Colonic mucosa (tissue), 4 donors: ENCODE measurements at places on chromosomes 11 and 22.

GRCh38 chr11:108922241-108922640, 257.4 kb downstream of the DDX10 start:
- H3K27me3 ChIP-seq = no peaks in the 10 kb centered on the region
- H3K4me3 ChIP-seq = no peak overlapping the region
- no peaks in the 10 kb centered on the region for H3K36me3 ChIP-seq
- H3K27ac ChIP-seq = no peak overlapping the region

DNA sequence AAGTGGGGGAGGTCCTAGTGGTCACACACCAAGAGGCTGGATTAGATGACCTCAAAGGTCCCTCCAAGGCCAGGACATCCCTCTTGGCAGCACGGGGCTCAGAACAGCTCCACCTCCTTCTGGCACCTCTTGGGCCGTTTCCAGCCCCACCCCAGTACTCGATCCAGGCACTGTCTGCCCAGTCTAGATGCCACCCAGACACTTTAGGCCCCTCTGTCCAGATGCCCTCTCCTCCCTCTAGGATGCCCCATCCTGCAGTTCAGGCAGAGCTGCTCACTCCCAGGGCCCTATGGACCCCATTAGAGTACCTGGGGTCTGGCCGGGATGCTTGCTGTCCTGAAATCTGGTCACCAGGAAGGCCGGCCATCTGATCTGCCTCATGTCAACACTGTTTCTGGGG, 34.7 kb upstream of the PRR5 start:
- H3K27me3 ChIP-seq = peaks cover 26% of the 10 kb centered on the region
- no peaks in the 10 kb centered on the region for H3K4me1 ChIP-seq
- DNase-seq = no peak
- no peak overlapping the region for H3K4me3 ChIP-seq

- H3K4me3 ChIP-seq = no peak overlapping the region
- H3K27me3 ChIP-seq = no peaks in the 10 kb centered on the region
- no peaks in the 10 kb centered on the region for H3K36me3 ChIP-seq
Measured at GRCh38 chr11:122743949-122744348, 88.4 kb downstream of the UBASH3B start.

GRCh38 chr11:128483211-128483788, 104.1 kb downstream of the ETS1 start:
- peaks cover 11% of the 10 kb centered on the region for H3K36me3 ChIP-seq
- no peak for DNase-seq
- no peaks in the 10 kb centered on the region for H3K4me1 ChIP-seq
- H3K27ac ChIP-seq = peak overlapping the region; percentile 45

DNA sequence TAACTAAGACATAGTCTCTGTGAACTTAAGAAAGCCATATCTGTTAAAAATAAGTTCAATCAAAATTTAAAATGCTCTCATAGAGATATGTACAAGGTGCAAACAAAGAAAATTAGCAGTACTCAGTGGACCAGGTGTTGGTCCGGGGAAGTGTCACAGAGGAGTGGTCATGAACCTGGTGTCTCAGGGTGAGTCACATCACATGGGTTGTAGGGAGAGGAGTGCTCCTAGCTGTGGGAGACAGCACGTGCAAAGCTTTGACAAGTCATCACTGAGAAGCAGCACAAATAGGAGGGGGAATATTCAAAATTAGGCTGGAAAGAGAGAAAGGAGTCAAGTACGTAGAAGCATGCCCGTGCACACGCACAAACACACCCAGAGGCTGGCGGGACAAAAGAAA, 438.1 kb downstream of the NTM start:
- no peaks in the 10 kb centered on the region for H3K4me1 ChIP-seq
- H3K36me3 ChIP-seq = no peaks in the 10 kb centered on the region
- H3K4me3 ChIP-seq = no peak overlapping the region
- no peak for DNase-seq
- H3K27me3 ChIP-seq = no peaks in the 10 kb centered on the region

- DNase-seq = no peak
- H3K36me3 ChIP-seq = no peaks in the 10 kb centered on the region
- H3K27ac ChIP-seq = no peak overlapping the region
- no peak overlapping the region for H3K4me3 ChIP-seq
Measured at GRCh38 chr11:121134741-121135312, 33.8 kb downstream of the TECTA start.

DNA sequence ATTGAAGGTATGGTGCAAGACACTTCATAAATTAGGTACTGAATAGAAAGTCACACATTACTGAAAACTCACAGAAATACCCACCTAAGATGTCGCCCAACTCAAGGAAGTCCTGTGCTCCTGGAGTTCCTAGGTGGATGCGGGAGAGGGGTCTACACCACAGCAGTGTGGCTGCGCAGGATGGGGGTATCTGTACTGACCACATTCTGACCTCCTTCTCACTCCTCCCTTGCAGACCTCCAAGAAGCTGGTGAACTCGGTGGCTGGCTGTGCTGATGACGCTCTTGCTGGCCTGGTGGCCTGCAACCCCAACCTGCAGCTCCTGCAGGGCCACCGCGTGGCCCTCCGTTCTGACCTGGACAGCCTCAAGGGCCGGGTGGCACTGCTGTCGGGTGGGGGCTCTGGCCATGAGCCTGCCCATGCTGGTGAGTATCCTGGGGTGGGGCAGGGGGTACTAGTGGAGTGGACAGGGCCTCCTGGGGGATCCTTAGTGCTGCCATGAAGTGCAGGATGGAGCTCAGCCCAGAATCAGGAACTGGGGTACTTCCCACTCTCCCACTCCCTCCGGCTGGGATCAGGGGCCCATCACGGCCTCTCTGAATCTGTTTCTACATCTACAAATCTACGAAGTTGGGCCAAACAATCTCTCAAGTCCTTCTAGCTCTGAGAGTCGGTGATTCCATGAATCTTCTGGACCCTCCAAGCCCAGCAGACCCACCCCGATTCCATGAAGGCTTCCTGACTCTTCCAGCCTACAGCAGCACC, 4.9 kb downstream of the TKFC start:
- H3K27ac ChIP-seq = no peak overlapping the region
- H3K4me1 ChIP-seq = no peaks in the 10 kb centered on the region
- H3K36me3 ChIP-seq = no peaks in the 10 kb centered on the region
- H3K27me3 ChIP-seq = no peaks in the 10 kb centered on the region
- no peak overlapping the region for H3K4me3 ChIP-seq

DNA sequence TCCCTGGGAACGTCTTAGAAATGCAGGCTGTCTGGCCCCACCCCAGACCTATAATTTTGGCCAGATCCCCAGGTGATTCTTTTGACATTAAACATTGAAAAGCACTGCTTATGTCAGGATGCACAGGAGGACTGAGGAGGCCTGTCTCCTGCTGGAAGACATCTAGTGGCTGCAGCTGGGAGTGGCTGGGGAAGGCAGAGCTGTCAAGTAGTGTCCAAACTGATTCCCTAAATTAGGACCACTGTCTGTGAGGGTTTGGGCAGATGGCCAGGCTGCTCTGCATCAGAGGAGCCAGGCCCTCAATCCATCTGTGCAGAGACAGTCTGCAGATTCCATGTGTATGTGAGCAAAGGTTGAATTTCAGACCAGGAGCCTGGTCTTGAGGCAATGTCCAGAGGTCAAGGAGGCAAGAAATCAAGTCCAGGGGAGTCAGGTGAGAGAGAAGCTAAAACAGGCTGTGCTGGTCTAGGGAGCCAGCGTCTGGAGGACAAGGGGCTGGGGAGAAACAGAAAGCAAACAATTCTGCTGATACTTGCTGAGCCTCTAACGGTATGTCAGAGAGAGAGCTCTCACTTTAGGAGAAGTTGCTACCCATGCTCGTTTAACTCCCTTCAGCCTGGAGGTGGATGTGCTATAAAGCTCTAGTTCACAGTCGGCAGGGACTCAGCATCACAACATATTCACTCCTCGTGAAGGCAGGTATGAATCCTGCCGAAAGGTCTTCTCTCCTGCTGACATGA, 15.3 kb upstream of the SYTL2 start:
- no peak overlapping the region for H3K4me3 ChIP-seq
- DNase-seq = no peak
- H3K27me3 ChIP-seq = no peaks in the 10 kb centered on the region
- no peaks in the 10 kb centered on the region for H3K36me3 ChIP-seq
- peaks cover 16% of the 10 kb centered on the region for H3K4me1 ChIP-seq

- H3K27me3 ChIP-seq = no peaks in the 10 kb centered on the region
- H3K27ac ChIP-seq = no peak overlapping the region
- no peaks in the 10 kb centered on the region for H3K4me1 ChIP-seq
- no peaks in the 10 kb centered on the region for H3K36me3 ChIP-seq
- DNase-seq = no peak
Measured at GRCh38 chr11:119347242-119347641, 737 bp upstream of the MFRP start.

DNA sequence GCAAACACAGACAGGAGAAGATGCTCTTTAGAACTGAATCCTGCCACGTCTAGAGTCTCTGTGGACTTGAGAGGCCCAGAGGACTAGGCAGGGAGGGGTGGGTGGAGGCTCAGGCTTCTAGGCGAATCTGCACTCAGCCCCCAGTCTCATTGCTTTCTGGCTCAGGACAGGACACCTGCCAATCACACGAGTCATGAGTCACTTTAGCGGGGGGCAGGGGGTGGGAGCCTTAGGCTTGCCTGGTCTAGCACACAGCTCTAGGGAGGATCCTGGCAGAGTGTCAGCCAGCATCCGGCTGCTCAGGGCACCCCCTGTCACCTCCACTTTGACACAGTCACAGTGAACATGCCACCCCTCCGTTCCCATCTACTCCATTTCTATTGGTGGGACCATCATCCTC, 167.7 kb downstream of the CEP164 start:
- H3K4me1 ChIP-seq = no peaks in the 10 kb centered on the region
- no peak overlapping the region for H3K4me3 ChIP-seq
- H3K27ac ChIP-seq = no peak overlapping the region
- no peaks in the 10 kb centered on the region for H3K36me3 ChIP-seq
- no peak for DNase-seq

DNA sequence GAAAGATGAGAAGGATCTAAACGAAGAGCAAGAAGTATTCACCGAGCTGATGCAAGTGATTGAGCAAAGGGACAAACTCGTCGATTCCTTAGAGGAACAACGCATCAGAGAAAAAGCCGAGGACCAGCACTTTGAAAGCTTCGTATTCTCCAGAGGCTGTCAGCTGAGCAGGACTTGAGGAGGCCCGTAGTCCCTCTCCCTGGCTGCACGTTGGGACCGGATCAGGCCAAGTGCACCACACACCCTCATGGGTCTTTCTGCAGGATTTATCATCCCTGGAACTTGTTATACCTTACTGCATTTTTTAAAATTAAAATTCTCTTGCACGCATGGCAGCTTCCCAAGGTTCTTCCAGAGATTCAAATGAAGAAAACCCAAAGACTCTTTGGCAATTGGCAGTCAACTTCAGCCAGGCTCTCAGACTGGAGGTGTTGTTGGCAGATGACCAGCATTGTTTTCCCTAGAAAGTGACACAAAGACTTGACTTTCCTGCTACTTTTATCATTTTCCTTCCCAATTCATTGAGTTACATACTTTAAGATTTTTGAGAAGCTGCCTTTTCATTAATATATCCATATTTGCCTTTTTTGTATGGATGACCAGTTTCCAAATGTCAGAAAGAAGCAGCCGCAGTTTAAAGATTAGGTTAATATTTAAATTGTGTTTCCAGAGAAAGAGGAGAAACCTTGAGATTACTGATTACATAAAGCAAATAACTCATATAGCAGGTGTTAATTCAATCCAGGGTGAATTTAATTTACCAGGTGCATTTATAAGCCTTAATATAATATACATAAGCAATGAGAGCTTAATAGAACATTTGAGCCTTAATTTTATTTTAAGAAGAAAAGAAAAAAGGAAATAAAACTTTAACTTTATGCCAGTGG, 18.8 kb upstream of the PARVA start:
- H3K36me3 ChIP-seq = no peaks in the 10 kb centered on the region
- DNase-seq = no peak
- H3K4me3 ChIP-seq = no peak overlapping the region
- no peak overlapping the region for H3K27ac ChIP-seq
- H3K4me1 ChIP-seq = no peaks in the 10 kb centered on the region
- no peaks in the 10 kb centered on the region for H3K27me3 ChIP-seq

DNA sequence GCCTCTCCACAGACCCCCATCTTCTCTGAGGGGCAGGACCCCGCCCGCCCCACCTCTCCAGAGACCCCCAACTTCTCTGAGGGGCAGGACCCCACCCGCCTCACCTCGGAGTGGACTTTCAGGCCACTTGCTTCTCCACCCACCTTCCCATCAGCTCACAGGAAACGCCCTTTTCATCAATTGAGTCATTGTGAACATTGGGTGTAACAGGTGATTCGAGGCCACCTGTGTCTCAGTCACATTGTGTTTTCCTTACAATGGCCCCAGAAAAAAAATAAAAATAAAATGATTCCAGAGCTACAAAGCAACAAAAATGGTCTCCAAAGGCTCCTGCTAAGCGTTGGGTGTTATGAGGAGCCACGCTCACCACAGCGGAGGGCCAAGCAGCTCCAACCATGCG, 36.0 kb downstream of the BRD1 start:
- no peak overlapping the region for H3K4me3 ChIP-seq
- peaks cover 21% of the 10 kb centered on the region for H3K4me1 ChIP-seq
- no peaks in the 10 kb centered on the region for H3K27me3 ChIP-seq
- H3K36me3 ChIP-seq = peaks cover 13% of the 10 kb centered on the region
- no peak overlapping the region for H3K27ac ChIP-seq
- DNase-seq = no peak

- no peak for DNase-seq
- H3K27ac ChIP-seq = no peak overlapping the region
- no peak overlapping the region for H3K4me3 ChIP-seq
Measured at GRCh38 chr11:3202759-3203158, 15.9 kb downstream of the MRGPRG start.

- H3K4me3 ChIP-seq = no peak overlapping the region
- peaks cover 3% of the 10 kb centered on the region for H3K36me3 ChIP-seq
- DNase-seq = no peak
- H3K27ac ChIP-seq = no peak overlapping the region
- no peaks in the 10 kb centered on the region for H3K4me1 ChIP-seq
Measured at GRCh38 chr11:43434893-43435292, 76.2 kb downstream of the TTC17 start.

GRCh38 chr22:48205790-48206189, 1443.3 kb downstream of the TBC1D22A start:
- DNase-seq = peak; percentile 9
- no peaks in the 10 kb centered on the region for H3K4me1 ChIP-seq
- no peaks in the 10 kb centered on the region for H3K36me3 ChIP-seq
- no peak overlapping the region for H3K27ac ChIP-seq
- no peak overlapping the region for H3K4me3 ChIP-seq

GRCh38 chr11:125382314-125382791, 113.7 kb downstream of the FEZ1 start:
- H3K4me1 ChIP-seq = no peaks in the 10 kb centered on the region
- H3K27ac ChIP-seq = no peak overlapping the region
- H3K27me3 ChIP-seq = no peaks in the 10 kb centered on the region
- no peak overlapping the region for H3K4me3 ChIP-seq
- no peak for DNase-seq
